ENCODE measurements at places on chromosomes 3 and 15.

DNA sequence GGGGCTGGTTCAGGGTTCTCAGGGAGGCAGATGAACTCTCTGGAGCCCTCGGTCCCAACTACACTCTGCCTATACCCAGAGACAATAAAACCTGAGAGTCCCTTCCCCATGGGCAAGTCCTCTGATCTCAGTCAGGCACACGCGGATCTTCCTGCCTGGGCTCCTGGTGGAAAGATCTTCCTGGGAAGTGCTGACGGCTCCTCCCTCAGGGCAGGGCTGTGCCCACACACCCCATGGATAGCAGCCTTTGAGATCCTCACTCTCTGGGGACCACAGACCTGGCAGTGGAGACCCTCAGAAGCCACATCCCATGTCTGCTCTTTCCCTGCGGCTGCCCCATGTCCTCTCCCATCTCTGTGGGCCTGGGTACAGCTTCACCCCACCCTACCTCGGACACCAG, 10.4 kb downstream of the SH2D7 start:
- no peak for DNase-seq

DNA sequence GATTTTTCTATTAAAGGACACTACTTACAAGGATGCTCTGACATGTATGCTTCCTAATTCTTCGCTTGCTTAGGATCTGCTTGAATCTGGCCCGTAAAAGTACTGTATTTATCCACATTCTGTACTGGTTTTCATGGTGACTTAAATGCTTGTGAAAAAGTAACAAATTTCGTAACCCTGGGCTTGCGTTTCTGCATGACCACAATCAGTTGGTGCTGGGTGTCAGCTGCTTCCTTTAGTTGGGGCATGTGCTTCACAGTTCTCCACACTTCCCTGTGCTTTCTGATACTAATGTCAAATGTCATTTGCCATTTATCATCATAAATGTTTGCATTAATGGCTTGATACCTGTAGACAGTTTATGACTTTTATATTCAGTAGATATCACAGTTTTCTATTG, 218.4 kb upstream of the MLF1 start:
- DNase-seq = no peak

- no peak for DNase-seq
Measured at GRCh38 chr3:148962513-148962912, 28.8 kb upstream of the GYG1 start.

GRCh38 chr15:60390871-60391501, 6.8 kb downstream of the ANXA2 start:
- DNase-seq = no peak

DNA sequence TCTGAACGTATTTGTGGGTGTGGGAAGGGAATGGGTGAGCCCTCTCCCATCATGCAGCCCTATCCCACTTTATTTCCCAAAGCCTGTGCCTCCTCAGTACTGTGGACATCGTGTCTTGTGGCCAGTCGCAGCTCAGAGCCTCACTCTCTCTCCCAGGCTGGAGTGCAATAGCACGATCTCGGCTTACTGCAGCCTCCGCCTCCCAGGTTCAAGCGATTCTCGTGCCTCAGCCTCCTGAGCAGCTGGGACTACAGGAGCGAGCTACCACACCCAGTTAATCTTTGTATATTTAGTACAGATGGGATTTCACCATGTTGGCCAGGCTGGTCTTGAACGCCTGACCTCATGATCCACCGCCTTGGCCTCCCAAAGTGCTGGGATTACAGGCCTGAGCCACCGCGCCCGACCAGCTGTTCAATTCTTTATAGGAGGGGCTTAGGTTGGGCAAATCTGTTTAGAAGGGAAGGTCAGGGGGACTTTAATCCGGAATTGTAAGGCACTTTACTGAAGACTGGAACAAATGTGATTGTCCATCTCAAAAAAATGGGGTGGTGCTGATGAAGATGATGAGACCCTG, 42.7 kb upstream of the BDH1 start:
- no peak for DNase-seq

DNA sequence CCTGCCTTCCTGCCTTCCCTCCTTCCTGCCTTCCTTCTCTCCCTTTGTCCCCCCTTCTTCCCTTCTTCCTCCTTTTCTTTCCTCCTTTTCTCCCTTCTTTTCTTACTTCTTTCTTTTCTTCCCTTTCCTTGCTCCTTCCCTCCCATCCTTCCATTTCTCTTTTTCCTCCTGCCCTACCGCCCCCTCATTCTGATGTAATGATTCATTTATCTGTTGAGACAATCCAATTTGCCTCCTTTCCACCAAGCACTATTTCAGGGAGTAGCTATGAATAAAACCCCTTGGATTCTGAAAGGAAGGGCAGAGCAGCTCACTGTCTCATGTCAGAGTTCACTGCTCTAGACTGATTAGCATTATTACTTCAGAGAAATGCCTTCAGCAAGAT, 462.6 kb downstream of the PDCD6IP start:
- DNase-seq = no peak
